Brain pericyte (primary cell): ENCODE measurements at places on chromosomes 4 and X.

GRCh38 chrX:68261060-68261672 lies 172.1 kb downstream of the OPHN1 start:
- no peak for DNase-seq

DNA sequence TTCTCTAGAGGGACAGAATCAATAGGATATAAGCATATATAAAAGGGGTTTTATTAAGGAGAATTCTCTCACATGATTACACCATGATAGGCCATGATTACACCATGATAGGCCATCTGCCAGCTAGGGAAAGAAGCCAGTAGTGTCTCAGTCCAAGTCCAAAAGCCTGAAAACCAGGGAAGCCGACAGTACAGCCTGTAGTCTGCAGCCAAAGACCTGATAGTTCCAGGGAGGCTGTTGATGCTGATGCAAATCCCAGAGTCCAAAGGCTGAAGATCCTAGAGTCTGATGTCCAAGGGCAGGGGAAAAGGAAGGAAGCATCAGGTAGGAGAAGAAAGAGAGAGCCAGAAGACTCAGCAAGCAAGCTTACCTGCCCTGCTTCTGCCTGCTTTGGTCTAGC lies 411.3 kb upstream of the EMCN start:
- no peak for DNase-seq

DNA sequence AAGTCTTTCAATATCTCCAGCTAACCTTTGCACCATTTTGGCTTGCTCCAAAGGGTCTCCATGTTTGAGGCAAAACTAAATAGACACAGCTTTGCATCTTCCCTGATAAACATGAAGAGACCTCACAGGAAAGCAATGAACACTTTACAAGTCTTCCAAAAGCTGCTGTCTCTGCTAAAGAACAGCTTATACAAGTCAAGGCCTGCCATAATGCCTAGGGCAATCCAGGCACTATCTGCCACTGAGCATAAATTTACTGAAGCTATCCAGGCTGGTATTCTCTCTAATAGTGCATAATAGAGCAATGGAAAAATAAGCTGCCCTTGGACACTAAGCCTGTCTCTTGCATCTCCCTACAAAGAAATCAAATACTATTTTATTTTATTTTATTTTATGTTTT lies 60.1 kb upstream of the S100G start:
- DNase-seq: no peak

GRCh38 chrX:108157628-108158027 lies 66.0 kb downstream of the ATG4A start:
- DNase-seq: no peak

- DNase-seq: no peak
Observed at GRCh38 chr4:133263104-133263503, 114.0 kb downstream of the PCDH10 start.

DNA sequence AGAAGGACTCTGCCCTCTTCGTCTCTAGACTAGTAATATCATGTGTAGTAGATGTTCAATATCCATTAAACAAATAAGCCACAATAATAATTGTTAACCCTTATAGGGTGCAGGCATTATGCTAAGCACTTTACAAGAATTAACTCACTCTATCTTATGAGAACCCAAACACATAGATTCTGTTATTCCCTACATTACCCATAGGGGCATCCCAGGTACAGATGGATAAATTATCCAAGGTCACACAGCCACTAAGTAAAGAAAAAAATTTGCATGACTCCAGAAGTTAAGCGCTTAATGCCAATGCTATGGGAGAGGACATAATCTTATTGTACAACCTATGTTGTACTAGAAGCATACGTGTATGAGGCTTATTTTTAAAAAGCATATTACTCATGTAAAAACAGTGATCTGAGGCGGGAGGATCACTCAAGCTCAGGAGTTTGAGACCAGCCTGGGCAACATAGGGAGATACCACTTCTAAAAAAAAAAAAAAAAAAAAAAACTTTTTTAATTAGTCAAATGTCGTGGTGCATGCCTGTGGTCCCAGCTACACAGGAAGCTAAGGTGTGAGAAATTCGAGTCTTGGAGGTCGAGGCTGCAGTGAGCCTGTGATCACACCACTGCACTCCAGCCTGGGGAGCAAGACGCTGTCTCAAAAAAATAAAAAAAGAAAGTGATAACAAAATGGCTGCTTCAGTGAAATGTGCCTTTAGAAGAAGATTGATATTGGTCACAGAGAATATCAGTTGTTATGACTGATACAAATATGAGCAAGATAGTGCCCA lies 13.6 kb downstream of the LDB2 start:
- no peak for DNase-seq

- DNase-seq: no peak
Observed at GRCh38 chrX:110286106-110286505, 31.8 kb downstream of the AMMECR1 start.

- no peak for DNase-seq
Observed at GRCh38 chr4:183841001-183841400, 64.1 kb upstream of the STOX2 start.

DNA sequence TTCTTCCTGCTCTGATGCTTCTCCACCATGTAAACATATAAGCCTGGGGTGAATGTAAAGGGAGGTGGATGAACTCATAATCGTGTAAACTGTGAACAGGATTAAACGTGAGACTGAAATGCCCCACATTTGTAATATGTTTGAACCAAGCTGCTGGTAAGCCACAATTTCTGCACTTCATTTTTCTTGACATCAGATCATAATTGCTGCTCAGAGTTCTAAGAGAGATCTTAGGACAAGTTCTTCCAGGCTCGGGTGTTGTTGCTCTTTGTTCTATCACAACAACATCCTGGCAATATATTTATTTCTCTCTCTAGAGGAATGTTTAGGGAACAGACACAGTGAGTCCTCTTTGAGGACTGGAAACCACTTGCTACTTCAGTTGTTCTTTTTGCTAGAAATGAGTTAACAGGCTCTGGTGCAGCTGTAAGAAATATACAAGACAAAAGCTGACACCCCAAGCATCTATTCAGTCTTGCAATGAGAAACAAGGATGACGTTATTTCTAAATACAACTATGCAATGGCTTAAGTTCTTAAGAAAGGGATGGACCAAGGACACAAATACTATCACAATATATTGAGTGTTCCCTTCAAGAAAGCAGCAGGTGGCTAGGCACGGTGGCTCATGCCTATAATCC lies 59.6 kb downstream of the LNX1 start:
- DNase-seq: no peak

DNA sequence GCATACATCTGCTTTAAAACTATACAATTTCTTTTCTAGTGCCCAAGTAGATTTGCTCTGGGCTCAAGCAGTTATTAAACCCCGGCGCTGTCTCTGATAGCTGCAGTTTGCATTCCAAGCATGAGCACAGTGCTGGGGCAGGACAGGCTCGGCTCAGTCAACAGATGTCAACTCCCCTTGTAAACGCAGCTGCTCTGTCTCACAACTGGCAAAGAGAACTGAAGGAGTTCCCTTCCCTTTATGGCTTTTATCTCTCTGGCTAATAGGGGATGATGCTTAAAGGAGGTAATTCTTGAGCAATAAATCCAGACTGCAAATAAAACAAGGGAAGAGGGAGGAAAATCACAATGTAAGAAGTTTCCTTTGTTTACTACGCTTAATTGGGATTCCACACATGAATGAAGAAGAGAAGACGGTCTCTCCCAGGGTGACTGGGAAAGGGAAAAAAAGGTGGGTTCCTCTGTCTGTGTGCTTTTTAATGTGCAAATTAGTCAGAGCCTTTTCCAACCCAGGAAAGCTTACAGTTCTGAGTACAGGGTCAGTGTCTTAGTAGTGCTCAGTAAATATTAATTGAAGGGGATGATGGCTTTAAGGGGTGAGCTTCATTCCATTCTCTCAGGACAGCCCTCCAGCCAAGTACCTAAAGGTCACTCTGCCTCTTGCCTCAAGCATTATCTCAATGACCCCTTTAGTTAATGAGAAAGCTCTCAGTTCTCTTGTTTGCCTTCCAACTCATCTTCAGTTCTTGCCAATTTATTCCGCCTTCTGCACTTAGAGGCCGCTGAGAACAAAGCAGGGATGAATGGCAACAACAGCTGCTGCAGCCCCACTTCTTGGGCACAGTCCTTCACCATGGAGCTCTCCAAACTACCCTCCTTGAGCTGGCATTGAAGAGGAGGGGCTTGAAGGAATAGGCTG lies 155.7 kb upstream of the JADE1 start:
- no peak for DNase-seq

GRCh38 chrX:13091111-13091765 lies 46.8 kb upstream of the FAM9C start:
- no peak for DNase-seq

DNA sequence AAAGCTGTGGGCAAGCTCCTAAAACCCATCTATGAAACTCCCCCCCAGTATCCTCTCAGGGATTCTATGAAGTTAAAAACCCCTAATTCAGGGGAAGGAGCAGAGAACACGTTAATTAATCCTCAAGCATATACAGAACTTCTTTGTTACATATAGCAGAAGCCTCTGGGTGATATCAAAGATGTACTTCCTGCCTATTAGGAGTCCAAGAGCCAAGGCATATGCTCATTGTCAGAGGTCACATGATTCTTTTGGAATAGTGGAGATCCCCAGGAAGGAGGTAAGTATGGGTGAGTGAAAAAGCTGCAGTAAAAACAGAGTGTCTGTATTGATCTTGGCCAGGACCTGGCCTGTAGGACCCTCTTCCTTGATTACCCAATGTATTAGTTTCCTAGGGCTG lies 2.9 kb upstream of the SPARCL1 start:
- no peak for DNase-seq
